Activated naive CD4-positive, alpha-beta T cell (primary cell): ENCODE measurements at places on chromosomes 7 and 10.

DNA sequence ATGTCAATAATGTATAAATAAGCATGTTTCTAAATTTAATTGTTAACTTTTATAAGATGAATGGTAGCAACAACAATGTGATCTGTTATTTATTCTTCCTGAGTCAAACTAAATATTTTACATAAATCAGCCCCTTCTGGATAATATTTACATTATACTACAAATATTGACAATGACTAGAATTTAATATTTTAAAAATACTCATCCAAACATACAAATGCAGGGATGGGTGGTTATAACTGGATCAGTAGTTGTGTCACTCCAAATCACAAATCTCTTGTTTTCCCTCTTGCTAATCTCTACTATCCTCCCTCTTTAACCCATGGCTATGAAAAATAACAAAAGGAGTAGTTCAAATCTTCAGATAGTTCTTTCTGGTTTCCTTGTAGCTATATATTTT lies 407.0 kb downstream of the HTR7 start:
- no peak for DNase-seq

GRCh38 chr7:123845823-123846216 lies 851 bp downstream of the HYAL4 start:
- no peak for DNase-seq

DNA sequence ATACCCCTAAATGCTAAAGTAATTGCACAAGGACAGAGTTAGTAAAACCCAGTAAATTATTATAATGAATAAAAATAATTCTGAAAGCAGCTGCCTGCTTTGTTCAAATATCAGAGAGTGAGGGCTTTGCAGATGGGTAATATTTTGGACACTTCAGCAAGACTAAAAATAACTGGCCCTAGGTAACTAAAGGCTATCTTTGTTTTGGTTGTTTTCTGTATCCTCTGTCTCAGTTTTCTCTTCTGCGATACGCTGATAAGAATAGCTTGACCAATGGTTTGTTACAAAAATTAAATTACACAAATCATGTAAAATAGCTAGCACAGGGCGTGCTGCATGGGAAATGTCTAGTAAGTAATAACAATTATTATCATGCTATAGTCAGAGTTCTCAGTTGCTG lies 204.7 kb downstream of the FGFR2 start:
- no peak for DNase-seq

- DNase-seq, result peak; percentile 29
Observed at GRCh38 chr7:2719007-2719406, 31.0 kb downstream of the AMZ1 start.

- no peak for DNase-seq
Observed at GRCh38 chr10:63376560-63377304, 89.0 kb downstream of the JMJD1C start.

DNA sequence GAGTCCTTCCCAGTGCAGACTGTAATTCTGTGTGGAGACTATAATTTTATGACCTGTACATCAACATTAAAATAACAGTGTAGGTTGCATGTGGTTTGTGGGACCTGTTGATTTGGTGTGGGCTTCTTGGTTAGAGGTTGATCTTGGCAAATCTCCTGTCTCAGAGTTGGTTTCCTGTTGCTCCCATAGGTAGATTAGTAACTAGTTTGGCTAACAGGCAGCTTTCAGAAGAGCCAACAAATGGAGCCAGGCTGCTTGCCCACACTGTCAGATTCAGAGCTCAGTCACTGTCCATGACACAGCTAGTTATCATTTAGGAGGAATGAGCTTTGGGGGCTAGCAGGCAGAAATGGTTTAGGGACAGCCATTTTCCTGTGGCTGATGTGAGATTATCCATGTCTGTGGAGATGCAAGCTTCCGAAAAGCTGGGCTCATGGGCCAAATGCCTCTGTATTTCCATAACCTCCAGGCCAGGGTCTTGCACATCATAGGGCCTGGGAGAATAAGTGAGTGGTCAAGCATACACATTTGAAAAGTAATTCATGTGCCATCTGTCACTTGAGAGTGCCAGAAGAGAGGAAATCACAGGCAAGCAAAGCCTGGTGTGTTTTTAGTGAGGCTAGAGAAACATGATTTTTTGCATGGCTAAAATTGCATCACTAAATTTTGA lies 33.4 kb downstream of the CCM2 start:
- no peak for DNase-seq
